ENCODE measurements at places on chromosomes 12 and 14. TPM values are rescaled to one million over a fixed set of nuclear protein-coding genes. Genes with fewer than 3 reads are reported as not detected.

The AMN gene
- 4.7 TPM for total RNA-seq

The WASHC3 gene
- 46.3 TPM for total RNA-seq

The NRDE2 gene
- total RNA-seq = 5.5 TPM

The BCAT1 gene
- total RNA-seq = 17.6 TPM

The MYL6B gene
- 40.5 TPM for total RNA-seq

The TMEM121 gene
- total RNA-seq = 3.4 TPM

The PLEKHD1 gene
- under 0.01 TPM for total RNA-seq

The ATF1 gene
- total RNA-seq = 33.0 TPM
